ENCODE measurements at places on chromosomes 12 and 14.

GRCh38 chr14:87002776-87003175, 990.2 kb downstream of the GALC start:
- no peak for DNase-seq

DNA sequence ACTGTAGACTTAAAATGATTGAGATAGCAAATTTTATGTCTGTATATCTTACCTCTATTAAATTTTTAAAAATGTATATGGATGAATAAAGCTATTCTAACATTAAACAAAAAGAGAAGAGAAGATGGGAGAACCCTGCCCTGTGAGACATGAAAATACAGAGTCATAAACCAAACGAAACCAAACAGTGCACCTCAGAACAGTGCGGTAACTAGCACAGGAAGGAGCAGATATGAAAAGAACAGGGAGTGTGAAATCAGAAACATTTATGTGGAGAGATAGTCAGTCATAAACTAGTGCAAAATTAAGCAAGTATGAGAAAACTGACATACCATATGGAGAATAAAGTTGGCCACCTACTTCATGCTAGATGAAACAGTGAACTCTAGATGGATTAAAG, 135.1 kb downstream of the ERC1 start:
- no peak for DNase-seq

DNA sequence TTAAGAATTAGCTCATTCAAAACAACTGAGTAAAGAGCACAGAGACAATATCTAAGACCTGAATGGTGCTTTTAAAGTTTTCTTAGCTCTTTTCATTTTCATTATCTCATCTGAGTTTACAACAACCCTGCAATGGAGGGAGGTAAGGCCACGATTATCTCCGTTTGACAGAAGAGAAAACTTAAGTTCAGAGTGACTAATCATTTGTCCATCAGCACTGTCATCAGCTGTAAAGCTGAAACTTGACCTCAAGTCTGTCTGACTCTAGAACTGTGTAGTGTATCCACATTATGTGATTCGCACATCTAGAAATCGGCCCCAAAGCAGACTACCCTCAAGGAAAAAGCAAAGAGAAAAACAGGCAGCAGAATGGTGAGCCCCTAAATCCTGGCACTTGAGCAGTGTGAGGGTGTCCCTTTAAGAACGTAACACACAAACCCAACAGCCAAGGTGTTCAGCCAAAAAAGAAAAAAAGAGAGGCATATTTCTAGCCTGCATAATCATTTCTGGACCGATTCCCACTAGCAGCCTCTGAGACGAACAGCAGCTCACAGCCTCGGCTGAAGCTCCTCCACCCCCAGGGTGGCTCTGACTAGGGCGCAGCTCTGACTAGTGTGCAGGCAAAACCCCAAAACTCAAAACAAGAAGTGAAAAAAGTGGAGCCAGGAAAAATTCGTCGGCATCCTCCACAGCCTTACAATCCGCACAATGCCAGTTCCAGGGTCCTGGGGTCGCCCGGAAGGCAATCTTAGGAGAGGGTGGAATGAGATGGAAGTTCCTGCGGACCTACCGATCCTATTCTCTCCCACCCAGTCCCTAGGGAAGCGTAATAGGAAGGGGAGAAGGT, 1.6 kb downstream of the STXBP6 start:
- DNase-seq, result no peak

DNA sequence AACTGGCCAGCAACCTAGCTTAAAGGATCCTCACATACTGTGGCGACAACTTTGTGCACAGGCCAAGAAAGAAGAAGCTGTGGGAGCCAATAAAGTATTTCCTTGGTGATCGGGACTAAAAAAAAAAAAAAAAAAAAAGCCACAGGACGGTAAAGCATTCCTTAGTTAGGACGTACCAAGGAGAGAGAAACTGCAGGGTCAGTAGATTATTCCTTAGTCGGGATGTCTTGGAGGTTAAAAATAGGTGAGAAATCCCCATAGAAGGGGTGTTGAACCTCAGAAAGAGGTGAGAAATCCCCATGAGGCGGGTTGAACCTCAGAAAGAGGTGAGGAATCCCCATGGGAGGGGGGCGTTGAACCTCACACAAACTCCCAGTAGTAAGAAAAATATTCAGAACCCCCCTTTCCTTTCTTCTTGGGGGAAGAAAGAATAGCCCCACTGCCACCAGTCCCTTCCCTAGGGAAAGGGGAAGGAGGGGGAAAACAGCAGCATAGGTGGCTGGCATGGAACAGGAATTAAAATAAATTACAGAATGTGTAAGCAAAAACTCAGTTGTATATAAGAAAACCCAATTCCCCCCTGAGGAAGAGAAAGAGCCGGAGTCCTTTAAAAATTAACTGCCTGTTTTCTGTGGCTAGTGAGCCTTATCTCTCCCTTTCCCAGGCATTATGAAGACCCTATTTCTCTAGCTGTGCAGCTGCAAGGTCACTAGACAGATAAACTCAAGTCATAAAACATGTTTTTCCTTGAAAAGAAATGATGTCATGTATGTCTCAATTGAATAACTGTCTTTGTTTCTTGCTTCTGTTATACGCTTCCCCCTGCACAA, 26.8 kb downstream of the KLRK1 start:
- peak; percentile 66 for DNase-seq

DNA sequence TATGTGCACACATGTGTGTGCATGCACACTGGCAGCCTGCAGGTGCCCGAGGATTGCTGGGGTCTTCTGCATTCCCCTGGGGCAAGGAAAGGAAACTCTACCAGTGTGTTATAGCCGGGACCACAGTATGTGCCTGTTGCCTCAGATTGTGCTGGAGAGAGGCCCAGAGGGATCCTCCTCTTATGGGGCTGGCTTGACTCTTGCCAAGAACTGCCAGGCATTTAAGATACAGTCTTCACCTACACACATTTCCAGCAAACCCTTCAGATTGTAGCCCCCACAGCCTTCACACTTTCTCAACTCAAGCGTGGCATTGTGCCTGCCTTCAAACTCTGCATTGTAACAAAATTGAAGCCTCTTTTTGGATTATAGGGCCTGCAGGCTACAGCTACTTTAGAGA, 176.7 kb upstream of the DYRK2 start:
- no peak for DNase-seq

GRCh38 chr12:89319606-89320005, 32.7 kb downstream of the DUSP6 start:
- no peak for DNase-seq

- no peak for DNase-seq
These were observed 221.1 kb upstream of the RGS6 start for GRCh38 chr14:71711125-71711524.

DNA sequence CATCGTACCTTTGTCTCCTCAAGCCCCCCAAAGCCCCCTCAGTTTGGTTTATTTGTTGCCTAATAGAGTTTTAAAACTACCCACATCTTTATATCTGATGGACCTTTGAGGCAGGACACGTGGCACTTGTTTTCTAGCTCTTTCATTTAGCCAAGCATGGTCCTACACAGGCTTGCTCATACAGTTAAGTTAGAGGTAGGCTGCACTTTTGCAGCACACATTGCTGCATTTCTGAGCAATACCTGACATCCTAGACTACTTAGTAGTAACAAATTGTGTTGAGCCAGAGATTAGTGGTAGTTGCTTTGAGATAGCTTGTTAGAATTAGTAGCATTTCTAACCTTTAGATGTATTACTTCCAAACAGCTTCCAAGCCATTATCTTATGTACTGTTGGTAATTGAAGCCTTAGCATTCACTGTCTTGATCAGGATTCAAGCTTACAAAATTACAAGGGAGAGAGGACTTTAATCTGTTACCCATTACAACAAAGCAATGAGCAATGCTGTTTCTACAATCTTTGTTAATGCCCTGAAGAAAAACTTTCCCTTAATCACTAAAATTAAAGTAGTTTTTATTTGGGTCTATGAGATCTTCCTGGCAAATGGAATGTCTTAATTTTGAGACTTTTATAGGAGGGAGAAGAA, 96.6 kb downstream of the WNK1 start:
- DNase-seq, result no peak

GRCh38 chr12:124390442-124391097, 95.7 kb downstream of the RFLNA start:
- DNase-seq, result no peak

- no peak for DNase-seq
These were observed 107.4 kb downstream of the TSHR start for GRCh38 chr14:81062816-81063215.
